Brain (organoid and tissue), 16 donors: ENCODE measurements at places on chromosomes 5 and 9.

DNA sequence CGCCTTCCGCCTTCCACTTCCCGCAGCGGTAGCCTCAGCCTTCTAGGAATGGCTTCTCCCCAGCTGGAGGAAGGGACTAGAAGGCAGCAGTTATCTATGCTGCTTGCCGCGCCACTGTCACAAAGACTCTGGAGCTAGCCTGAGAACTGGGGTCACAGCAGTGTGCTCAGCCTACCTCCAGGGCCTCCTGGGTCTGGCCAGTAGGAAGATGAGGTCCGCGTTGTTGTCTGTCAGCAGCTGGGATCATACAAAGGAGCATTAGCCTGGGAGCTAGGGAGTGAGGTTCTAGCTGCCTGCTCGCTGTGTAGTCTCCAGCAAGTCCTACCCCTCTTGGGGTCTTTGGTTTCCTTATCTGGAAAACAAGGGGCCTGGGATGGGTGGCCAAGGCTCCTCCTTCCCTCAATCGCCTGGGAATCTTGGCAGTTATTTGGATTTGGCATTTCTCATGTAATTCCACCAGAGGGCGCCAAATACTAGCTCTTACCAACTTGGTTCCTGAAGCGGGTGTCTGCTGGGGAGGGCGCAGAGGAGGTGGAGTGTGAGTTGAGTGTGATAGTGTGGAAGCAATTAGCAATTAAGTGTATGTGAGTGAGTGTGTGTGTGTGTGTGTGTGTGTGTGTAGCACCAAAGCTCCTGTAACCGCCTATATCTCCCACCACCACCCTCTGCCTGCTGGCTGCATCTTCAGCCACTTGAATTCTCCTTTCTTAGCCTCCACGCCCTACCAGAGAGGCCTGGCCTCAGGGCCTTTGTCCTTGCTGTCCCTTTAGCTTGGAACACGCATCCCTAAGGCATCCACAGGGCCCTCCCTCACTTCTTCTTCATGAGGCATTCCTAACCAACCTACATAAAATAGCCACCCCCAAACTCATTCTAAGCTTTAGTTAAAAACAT lies 97.1 kb downstream of the ENTREP1 start:
- DNase-seq: peak; percentile 86

DNA sequence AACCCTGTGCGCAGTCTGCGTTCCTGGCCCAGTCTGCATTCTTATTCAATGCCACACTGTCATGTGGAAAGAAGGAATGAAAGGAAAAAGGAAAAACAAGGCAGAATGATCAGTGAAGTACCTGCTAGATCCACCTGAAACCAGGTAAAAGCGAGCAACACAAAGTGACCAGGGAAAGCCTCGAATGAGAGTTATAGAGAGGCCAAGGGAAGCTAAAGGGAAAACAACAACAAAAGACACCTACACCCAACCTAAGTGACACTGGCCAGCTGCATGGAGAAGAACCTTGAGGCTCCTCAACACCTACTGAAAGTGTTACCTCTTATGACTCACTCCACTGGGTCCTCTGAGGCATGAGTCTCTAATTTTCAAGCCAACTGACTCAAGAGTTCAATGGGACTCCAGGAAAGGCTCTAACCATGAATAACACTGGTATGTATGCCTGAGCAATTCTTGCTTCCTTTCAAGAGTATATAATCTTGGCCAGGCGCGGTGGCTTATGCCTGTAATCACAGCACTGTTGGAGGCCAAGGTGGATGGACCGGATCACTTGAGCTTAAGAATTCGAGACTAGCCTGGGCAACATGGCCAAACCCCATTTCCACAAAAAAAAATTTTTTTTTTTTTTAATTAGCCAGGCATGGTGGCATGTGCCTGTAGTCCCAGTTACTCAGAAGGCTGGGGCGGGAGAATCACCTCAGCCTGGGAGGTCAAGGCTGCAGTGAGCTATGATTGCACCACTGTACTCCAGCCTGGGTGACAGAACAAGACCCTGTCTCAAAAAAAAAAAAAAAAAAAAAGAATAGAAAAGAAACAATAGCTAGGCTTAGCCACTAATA lies 29.0 kb downstream of the MTMR12 start:
- DNase-seq: no peak

GRCh38 chr5:62521319-62521718 lies 57.3 kb upstream of the LRRC70 start:
- no peak for DNase-seq

- no peak for DNase-seq
Measured at GRCh38 chr9:17725399-17726010, 146.6 kb downstream of the SH3GL2 start.

- no peak for DNase-seq
Measured at GRCh38 chr5:135571902-135572301, 6.9 kb downstream of the CXCL14 start.

GRCh38 chr9:4297786-4298254 lies 2.0 kb downstream of the GLIS3 start:
- peak; percentile 58 for DNase-seq

DNA sequence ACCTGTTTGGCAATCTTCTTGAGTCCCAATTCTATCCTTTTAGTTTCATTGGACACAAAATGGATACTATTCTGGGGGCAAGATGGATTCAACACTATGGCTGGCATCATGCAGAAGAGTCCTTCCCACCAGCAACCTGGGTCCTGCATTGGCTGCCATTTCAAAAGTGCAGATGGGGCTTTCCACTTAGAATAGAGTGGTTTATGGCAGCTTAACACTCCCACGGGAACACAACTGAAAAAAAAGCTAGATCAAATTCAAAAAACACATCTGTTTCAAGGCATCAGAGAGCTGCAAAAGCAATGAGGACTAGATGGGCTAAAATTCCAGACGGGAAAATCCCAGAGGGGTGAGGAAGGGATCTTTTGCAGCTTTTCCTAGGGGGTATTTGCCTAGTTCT lies 11.2 kb upstream of the HMHB1 start:
- DNase-seq: no peak

GRCh38 chr9:112863214-112863613 lies 27.5 kb downstream of the SLC46A2 start:
- no peak for DNase-seq

DNA sequence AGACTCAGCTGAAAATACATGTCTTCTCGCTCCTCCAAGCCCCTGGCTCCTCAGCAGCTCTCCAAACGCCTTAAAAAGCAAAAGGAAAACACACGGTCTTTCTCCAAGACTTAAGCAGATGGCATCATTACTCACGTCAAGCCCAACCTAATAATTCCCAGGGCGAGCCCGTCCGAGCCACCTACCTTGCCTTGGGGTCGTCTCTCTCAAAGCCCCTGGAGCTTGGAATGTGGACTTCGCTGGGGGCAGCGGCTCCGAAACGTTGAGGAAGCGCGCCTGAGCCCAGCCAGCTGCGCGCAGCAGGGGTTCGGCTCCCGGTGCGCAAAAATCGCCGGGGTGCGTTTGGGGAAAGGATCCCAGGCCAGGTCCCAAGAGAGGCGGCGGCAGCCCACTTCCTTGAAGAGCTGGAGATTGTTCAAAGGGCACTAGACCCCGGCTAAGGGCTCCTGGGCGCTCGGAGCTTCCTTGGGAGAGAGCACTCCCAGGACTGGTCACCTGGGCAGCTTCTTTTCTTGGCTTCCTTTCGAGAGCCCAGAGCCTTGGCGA lies 395 bp downstream of the DRD1 start:
- DNase-seq: no peak

- DNase-seq: no peak
Measured at GRCh38 chr5:128927644-128928043, 37.6 kb upstream of the SLC27A6 start.

GRCh38 chr5:170296036-170296934 lies 1.3 kb downstream of the LCP2 start:
- no peak for DNase-seq

- no peak for DNase-seq
Measured at GRCh38 chr5:150178262-150178661, 11.6 kb upstream of the SLC6A7 start.

- no peak for DNase-seq
Measured at GRCh38 chr9:29068461-29068860, 1495.2 kb upstream of the C9orf72 start.

DNA sequence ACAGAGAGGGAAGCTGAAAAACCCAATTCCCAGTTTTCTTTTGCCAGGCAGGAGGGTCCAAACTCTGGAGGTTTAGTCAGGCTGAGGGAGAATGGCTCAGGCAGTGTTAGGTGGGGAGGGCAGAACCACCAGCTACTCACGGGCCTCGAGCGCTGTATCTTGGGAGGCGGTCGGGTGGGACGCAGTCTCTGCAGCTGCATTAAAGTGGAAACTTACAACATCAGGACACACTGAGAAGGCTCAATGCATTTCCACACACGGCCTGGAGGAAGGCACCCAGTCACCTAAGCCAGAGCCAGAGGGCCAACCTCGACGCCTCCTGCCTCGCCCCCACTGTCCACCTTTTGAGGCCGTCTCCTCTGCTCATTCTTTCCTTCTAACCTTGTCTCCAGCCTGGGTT lies 55.6 kb downstream of the CRB2 start:
- no peak for DNase-seq

- DNase-seq: no peak
Measured at GRCh38 chr9:3507395-3508077, 18.3 kb downstream of the RFX3 start.

- DNase-seq: no peak
Measured at GRCh38 chr9:7320139-7320538, 479.4 kb downstream of the DMAC1 start.

- DNase-seq: no peak
Measured at GRCh38 chr5:116459301-116459700, 115.3 kb downstream of the SEMA6A start.

- no peak for DNase-seq
Measured at GRCh38 chr5:41955432-41956024, 30.4 kb downstream of the FBXO4 start.

DNA sequence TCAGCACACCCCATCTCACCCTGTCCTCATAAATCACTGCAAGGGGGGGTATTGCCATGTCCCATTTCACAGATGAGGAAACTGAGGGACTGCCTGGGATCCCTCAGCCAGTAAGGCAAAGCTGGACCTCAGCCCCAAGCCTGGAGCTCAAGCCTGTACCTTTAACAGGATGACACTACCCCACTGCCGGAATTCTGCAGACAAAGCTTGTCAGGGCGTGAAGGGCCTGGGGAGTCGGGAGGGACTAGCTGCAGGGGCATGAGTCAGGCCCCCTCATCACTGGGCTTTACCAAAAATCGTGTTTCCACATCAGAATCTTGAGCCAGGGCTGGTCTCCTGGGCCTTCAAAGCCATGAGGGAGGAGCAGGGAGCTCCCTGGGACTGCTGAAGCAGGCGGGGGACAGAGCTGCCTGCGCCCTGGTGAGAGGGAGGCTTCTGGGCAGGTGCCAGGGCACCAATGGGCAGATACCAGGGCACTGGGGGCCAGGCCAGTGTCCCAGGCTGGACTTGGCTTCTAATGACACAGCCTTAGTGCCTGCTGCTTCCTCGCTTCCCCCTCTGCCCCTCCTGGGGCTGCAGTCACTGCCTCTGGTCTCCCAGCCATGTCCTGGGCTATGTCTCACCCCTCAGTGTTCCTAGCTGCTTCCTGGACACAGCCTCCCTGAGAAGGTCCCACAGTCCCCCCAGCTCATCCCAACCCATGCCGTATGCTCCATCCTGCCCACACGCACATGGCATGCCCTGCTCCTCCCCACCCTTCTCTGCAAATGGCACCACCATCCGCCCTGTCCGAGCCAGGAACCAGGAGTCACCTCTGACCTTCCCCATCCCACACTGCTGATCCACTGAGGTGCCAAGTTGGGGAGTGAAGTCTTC lies 80.7 kb downstream of the LMX1B start:
- DNase-seq: no peak

DNA sequence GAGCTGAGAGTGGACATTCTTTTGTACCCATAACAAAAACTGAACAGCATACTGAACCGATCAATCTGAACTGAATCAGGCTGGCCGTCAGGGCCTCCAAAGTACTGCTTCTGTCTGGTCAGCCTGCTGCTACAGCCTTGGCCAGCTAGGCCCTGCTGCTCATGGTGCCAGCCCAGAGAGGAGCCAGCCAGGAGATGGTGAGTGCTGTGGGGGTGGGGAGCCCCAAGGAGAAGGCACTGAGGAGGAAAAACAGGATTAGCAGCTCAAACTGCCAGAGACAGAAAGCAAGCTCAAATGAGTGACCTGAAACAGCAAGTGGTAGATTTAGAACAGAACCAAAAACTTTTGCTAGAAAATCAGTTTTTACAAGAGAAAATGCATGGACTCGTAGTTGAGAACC lies 23.9 kb downstream of the SRP19 start:
- DNase-seq: peak; percentile 29

DNA sequence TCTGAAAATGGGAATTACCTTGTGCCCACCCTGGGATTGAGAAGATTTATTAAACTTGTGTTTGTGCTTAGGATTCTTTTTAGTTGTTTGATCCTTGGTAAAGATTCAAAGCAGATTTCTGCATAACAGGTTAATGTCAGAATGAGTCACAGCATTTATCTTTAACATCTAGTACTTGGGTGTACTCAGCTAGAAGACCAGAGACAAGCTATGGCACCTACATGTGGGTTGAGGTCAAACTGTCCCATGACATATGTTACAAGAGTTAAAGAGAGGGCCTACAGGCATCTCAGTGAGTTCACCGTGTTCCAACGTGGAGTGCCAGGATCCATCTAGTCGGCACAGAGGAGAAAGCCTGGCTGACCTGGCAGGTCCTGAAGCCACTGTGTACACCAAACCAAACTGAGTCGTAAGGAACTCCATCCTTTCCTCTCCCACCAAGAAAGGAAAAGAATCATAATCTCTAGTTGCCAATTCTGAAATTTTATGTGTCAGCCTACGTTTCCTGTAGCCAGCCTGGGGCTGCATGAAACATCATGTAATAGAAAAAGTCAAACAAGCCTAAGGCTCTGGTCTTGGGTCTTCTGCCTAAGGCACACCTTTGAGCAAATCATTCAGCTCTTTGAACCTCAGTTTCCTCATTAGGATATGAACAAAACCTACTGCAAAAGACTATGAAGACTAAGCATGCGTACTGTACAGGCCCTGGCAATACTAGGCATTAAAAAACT lies 73.7 kb downstream of the RCL1 start:
- DNase-seq: no peak

GRCh38 chr5:6633469-6634245 lies 417 bp downstream of the SRD5A1 start:
- DNase-seq: peak; percentile 61

- DNase-seq: peak; percentile 55
Measured at GRCh38 chr5:74322191-74322590, 318.3 kb downstream of the ENC1 start.

DNA sequence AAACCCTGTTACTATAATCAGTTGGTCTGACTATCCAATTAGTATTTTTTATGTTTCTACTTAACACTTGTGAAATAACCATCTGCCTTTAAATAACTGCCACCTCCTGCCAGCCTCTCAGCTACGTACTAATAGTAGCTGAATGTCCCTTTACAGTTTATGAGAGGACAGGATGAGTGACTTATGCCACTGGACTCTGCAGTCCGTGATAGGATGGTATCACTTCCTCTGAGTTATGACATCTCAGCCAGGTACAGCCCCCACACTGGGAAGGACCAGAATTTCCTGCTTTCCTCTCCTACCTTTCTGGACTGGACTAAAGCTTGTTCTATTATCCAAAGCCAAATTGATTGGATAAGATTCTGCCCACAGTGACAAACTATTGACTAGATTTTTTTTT lies 102.9 kb downstream of the ZFAND5 start:
- no peak for DNase-seq

GRCh38 chr9:121160025-121160424 lies 41.6 kb downstream of the RAB14 start:
- DNase-seq: no peak

- no peak for DNase-seq
Measured at GRCh38 chr9:131889437-131890251, 149.8 kb upstream of the RAPGEF1 start.
